ENCODE measurements at places on chromosomes 3 and 15.

DNA sequence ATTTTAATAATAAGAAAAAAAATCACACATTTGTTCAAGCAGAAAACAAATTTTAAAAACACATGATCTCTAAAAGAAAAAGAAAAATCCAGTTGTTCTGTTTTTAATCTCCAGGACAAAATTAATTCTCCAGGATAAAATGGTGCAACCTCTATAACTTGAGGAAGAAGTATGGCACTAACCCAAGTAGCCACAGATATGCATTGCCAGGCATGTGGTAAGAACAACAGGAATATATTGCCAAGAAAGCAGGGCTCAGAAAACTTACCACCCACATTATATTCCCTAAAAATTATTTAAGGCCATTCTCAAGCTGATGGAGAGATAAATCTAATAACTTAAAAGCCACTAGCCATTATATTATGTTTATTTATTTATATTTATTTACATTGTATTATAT is 295.7 kb upstream of the TMCO5A start:
- DNase-seq, result no peak

- DNase-seq, result no peak
Measured at GRCh38 chr3:194482196-194482593, 4.6 kb downstream of the ATP13A3 start.

DNA sequence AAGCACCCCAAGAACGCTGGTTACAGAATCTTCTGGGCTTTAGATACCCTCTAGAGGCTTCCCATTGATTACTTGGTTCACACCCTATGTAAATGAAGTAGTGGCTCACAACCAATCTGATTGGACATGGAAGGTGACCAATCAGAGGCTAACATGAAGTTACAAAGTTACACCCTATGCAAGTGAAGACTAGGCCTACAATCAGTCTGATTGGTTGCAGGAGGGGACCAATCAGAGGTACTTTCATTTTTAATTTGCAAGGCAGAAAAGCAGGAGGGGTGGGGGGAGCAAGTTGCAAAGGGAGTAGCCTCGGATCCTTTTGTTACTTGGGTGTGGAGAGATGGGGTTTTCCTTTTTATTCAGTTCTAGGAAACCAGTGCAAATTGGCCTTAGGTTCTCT is 11.1 kb upstream of the RTP2 start:
- no peak for DNase-seq

GRCh38 chr15:55820043-55820442 is 77.1 kb upstream of the PRTG start:
- no peak for DNase-seq

- DNase-seq, result no peak
Measured at GRCh38 chr15:22267761-22268160, 187.4 kb downstream of the OR4M2 start.

Measured in stimulated activated CD4-positive, alpha-beta T cell treated with anti-CD3 and anti-CD28 coated beads, Interleukin-2, amount 100 ng/mL, for 4 hours (primary cell).